Heart right ventricle (tissue), 16 donors: ENCODE measurements at places on chromosomes 1 and 21. TPM values are rescaled to one million over a fixed set of nuclear protein-coding genes. Genes with fewer than 3 reads are reported as not detected.

CD5L gene
- 4.8 TPM for total RNA-seq

CD84 gene
- total RNA-seq, result 0.76 TPM

DNA sequence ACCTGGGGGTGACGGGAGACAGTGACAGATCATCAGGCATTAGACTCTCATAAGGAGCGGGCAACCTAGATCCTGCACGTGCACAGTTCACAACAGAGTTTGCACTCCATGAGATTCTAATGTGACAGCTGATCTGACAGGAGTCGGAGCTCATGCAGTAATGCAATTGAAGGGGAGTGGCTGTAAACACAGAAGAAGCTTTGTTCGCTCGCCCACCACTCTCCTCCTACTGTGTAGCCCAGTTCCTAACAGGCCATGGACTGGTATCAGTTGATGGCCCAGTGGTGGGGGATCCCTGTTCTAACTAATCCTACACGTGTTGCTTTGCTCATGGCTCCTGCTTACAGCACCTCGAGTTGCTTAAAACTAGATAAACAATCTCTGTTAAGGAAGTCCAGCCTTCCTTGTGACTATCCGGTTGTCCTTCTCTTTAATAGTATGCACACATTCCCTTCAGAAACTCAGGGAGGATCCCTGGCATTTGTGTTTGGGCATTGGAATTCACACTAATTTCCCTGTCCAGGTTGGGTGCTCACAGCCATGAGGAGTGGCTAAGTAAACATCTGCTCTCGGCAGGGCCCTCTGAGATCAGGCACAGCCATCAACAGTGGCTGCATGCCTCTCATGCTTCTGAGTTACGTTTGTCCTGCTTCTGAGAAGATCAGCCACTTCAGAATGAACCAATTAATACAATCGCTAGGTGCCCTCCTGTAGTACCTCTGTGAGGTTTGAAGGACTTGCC, 21.1 kb upstream of the F3 start:
- DNase-seq, result no peak

DNA sequence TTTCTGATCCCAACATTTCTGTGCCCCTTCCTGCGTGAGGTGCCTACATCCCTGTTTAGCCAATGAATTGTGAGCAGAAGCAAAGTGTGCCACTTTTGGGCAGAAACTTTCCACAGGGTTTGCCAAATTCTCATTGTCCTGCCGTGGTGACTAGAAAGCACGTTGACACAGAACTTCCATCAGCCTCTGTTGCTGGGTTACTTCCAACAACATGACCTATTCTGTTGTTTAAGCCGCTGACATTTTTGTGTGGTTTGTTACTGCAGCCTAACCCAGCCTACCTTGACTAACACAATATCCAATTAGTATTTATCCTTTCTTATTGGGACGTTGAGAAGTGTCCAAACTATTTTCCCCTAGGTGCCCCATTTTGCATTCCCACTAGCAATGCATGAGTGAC, 136.8 kb downstream of the URB2 start:
- DNase-seq, result no peak

- DNase-seq, result no peak
Observed at GRCh38 chr1:82221721-82222120, 421.0 kb downstream of the ADGRL2 start.
